Activated CD8-positive, alpha-beta T cell treated with anti-CD3 and anti-CD28 coated beads, Interleukin-2, amount 10 ng/mL, durations not matched to agents 7 days and 5 days (primary cell): ENCODE measurements at places on chromosomes 6 and 20. TPM values are rescaled to one million over a fixed set of nuclear protein-coding genes. Genes with fewer than 3 reads are reported as not detected.

Gene RAET1G
- not detected for total RNA-seq

DNA sequence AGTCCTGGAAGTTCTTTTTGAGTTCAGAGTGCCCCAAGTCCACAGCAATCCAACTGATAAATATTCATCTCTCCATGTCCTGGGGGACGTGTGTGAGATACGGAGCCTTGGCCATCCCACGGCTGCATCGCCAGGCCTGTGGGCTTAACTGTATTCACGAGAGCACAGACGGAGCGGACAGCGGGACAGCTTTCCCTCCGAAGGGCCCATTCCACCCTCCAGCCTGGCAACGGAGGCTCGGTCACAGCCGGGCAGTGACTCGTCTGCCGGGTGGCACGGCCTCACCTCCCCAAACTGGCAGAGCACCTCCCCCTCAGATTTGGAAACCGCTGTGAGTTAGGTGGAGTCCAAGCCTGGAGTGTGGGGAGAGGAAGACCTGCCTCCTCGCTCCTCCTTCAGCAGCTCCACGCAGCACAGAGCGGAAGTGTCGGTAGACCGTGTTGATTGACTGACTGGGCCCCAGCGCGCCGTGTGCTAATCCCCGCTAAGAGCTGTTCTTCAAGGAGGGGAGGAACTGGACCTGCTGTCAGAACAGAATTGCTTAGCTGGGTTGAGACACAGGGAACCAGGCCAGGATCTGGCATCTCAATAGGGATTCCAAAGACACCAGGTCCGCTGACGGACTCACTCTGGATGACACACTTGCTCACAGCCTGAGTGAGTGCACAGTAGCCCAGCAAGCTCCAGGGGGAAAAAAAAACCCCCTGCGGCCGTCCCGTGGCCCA is 10.9 kb downstream of the FOXF2 start:
- H3K4me1 ChIP-seq, result peaks cover 3% of the 10 kb centered on the region
- no peak for DNase-seq
- H3K27ac ChIP-seq, result no peak overlapping the region
- H3K36me3 ChIP-seq, result no peaks in the 10 kb centered on the region
- H3K27me3 ChIP-seq, result peaks cover 28% of the 10 kb centered on the region

GRCh38 chr6:13922750-13923149 is 2.0 kb upstream of the RNF182 start:
- no peak overlapping the region for H3K4me3 ChIP-seq
- H3K27me3 ChIP-seq, result peaks cover 55% of the 10 kb centered on the region
- DNase-seq, result no peak
- no peak overlapping the region for H3K27ac ChIP-seq
- H3K36me3 ChIP-seq, result peaks cover 2% of the 10 kb centered on the region

Gene VSTM2L
- 0.21 TPM for total RNA-seq

- no peaks in the 10 kb centered on the region for H3K27me3 ChIP-seq
- H3K4me1 ChIP-seq, result peaks cover 59% of the 10 kb centered on the region
- no peak for DNase-seq
- peaks cover 55% of the 10 kb centered on the region for H3K36me3 ChIP-seq
- no peak overlapping the region for H3K27ac ChIP-seq
Measured at GRCh38 chr6:16754876-16755275, 6.4 kb downstream of the ATXN1 start.

Gene AARS2
- 19.4 TPM for total RNA-seq
